Activated CD4-positive, alpha-beta T cell treated with anti-CD3 and anti-CD28 coated beads, Interleukin-2, Interleukin-4, amounts not matched to agents 100 ng/mL and 50 ng/mL, durations not matched to agents 16 hours and 8 hours (primary cell): ENCODE measurements at places on chromosomes 2 and 18.

DNA sequence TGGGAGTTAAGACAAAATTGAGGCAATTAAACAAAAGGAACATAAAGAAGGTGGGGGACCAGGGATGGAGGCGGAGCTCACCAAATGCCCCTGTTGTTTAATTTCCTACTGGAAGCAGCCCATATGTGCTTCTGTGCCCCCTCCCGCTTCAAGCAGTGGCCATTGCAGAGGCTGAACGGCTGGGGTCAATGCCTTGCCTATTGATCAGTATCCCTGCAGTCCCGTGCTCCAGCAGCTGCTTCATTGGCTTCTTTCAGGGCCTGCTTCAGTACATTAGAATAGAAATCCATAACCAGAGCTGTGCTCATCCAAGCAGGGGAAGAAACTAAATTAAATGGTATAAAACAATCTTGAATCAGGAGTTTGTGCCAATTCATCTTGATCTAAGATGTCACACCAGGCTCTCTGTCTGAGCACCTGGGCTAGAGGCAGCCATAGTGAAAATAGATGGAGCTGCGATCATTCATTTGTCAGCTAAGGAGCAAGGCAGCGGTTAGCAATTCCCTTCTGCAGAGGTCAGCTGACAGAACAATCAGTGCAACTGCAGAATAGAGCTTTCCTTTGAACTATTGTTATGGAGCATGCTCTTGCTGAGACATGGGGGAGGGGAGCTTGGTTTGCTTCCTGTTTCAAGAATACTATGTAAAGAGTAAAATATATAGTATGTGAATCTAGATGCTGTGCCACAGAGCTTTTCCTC, 222.4 kb downstream of the WDR7 start:
- no peak for DNase-seq

GRCh38 chr2:10554961-10555809, 107.1 kb upstream of the ODC1 start:
- DNase-seq: no peak

DNA sequence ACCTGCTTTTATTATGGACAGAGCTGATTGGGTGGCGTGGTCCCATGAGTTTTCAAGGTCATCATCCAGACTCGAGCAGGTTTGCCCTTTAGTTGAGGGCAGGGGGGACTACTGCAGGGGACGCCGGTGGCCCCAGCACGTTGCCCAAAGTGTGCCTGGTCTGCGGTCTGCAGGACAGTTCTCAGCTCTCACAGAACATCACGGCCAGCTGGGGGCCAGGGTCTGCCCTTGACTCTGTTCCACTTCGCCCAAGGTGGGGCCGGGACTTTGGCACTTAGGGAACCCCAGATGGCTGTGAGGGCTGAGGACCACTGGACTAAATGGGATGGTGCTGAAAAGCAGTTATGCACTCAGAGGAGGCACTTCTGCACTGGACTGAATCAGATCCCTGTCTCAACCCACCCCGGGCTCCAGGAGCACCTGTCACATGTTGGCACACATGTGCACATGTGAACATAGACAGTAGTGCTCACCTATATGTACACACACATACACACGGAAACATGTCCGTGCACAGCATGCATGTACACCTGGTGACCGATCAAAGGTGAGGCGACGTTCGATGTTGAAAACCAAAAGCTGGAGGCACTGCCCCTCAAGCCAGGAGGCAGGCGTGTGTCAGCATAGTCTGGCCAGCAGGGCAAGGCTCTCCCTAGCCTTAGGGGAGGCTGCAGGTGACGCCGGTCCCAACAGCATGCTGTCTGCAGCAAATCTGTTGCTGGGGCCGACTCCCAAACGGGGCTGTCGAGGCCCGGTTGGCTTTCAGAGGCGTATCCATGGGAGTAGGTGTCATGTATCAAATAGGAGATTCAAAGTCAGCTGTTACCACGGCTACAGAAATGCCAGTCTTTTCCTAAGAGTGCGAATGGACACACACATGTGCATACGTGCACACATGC, 10.2 kb downstream of the ANO7 start:
- DNase-seq: no peak

- no peak for DNase-seq
Observed at GRCh38 chr2:219254590-219255201, 978 bp upstream of the TUBA4A start.

DNA sequence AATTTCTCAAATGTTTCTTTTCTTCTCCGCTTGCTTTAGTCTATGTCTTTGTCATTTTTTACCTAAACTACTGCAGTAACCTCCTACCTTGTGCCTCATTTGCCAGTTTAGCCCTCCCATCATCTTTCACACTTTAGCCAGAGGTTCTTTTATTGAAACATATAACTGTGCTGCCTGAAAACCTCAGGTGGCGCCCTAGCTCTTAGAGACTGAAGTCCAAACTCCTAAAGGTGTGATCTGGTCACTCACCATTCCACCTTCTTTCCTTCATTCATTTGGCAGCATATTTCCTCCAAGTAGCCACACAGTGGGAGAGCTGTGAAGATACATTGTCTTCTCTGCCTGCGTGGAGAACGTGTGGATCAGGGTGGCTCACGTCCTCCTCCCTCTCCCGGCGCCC, 98.2 kb upstream of the MAPRE2 start:
- no peak for DNase-seq

GRCh38 chr2:237598468-237599208, 8.1 kb upstream of the RAB17 start:
- DNase-seq: no peak

GRCh38 chr18:66900837-66901236, 296.9 kb upstream of the CDH19 start:
- no peak for DNase-seq

DNA sequence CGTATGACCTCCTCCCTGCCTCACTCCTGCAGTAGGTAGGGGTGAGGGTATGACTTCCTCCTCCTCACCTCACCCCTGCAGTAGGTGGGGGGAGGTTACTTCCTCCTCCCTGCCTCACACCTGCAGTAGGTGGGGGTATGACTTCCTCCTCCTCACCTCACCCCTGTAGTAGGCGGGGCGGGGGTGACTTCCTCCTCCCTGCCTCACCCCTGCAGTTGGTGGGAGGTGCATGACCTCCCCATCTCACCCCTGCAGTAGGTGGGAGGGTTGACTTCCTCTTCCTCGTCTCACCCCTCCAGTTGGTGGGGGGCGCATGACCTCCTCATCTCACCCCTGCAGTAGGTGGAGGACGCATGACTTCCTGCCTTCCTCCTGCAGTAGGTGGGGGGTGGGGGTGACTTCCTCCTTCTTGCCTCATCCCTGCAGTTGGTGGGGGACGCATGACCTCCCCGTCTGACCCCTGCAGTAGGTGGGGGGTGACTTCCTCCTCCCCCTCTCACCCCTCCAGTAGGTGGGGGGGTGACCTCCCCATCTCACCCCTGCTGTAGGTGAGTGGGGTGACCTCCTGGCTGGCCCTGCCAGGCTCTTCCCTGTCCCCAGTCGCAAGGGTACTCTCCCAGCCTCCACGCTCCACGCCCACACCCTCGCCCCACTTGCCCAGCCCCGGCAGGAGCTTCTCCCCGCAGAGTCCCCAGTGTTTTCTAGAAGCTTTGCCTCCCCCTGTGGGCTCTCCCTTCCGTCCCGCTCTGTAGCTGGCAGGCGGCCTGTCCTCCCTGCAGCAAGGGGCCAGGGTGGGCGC, 39.3 kb downstream of the TSHZ1 start:
- DNase-seq: no peak

DNA sequence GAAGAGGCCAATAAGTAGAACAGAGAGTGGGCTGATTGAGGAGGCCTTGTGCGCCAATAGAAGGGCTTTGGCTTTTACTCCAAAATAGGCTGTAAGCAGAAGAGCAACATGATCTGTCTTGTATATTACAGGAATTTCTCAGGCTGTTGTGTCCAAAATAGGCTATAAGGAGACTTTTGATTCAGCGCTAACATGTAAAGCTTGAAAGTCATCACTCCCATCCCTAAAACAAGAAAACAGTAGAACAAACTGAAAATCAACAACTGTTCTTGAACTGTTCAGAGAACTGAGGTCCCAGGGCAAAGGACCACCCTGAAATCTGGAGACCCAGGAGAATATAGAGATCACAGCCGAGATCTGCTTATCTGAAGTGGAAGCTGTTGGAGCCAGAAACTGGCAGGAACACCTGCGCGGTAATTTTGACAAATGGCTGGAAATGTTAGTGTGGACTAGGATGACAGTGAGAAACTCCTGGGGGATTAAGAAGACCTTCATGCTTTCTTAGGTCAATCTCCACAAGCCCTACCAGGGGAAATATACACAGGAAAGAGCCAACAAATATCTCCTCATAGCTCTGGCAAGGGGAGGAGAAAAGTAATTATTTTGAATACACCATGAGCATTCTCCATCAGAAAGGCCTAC, 258.6 kb downstream of the RBM43 start:
- DNase-seq: no peak

GRCh38 chr2:66794551-66794950, 359.6 kb downstream of the MEIS1 start:
- DNase-seq: no peak

- DNase-seq: no peak
Observed at GRCh38 chr2:103484906-103485305, 723.1 kb downstream of the TMEM182 start.

DNA sequence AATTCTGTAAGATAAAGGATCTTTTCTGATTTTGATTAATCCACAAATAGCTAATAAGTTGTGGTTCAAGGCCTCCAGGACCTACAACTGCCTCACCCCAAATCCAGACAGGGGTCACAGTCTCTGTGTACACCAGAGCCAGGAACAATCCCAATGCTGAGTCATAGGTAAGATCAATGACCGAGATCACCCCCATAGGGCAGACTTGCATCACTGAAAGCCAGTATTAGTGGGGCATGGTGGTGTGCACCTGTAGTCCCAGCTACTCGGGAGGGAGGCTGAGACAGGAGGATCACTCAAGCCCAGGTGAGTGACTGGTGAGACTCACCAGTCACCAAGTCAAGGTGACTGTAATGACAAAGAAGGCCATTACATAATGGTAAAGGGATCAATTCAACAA, 12.9 kb downstream of the PARD6G start:
- DNase-seq: no peak

DNA sequence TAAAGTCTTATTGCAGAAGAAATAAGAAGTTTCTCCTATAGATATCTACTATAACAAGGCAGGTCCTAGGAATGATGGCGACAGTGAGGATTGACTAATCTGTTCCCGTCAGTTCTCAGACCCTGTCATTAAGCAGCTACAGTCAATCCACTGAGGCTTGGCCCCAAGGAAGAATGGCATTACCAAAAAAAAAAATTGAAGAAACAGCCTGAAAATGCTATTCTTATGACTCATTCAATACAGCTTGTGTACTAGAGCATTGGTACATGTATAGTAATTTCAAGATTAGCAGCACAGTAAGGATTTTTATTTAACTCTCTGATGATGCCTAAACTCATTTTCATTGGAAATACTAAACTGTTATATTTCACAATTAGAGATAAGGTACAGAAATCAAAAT, 1096.1 kb upstream of the NXPH2 start:
- DNase-seq: no peak
